ENCODE measurements at places on chromosomes 1 and 21.
A peak's percentile ranks its signal among the peaks of the same experiment; 100 is the strongest.

GRCh38 chr1:61157468-61157987 is 75.2 kb downstream of the NFIA start:
- DNase-seq, result peak; percentile 96

DNA sequence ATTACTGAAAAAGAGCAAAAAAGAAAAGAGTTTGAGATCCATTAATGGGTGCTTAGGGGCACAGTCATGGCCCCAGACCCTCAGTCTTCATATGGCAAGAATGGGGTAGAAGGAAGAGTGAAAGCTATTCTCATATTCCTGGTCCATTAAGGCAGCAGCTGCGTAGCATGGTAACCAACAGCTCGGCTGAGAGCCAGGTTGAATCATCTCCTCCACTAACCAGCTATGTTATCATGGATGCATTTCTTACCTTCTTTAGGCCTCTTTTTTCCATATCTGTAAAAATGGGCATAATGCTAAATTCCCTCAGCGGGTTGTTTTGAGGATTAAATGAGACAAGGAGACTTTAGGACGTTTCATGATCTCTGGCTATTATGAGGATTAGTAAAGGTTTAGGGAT is 15.0 kb upstream of the SARS1 start:
- no peak for DNase-seq

GRCh38 chr1:239742416-239743109 is 349.1 kb upstream of the FMN2 start:
- peak; percentile 49 for DNase-seq

DNA sequence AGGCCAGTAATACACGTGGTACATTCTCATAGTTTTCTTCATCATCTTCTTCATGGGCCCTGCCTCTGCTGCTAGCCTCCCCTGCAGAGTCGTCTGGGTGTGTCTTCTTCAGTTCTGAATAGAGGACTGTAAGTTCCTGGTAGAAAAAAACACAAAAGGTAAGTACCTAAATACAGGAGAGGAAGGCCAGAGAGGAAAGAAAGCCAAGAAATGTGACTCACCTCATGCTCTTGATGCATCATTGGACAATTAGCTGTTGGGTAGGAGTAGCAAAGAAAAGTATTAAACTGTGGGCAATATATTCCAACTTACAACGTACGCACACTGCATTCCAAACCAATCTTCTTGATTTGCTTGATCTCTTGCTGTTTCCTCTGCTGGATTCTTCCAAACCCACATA is 21.8 kb downstream of the FCRL3 start:
- no peak for DNase-seq

DNA sequence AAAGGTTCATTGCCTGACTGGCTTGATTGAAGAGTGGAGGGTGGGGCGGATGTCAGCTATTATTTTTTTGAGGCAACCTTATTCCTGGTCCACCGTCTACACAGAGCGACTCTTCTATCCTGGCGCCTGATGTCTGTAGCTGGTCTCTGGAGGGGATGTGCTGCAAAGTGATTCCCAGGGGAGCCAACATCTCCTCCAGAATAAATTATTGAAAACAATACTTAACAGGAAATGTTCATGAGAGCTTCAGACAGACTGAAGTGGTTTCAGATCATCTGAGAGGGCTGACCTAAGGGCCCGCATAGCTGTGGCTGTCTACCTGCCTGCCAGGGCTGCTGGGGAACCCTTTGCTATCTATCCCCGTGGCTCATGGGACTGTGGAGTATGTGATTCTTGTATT is 66.7 kb downstream of the TEX35 start:
- DNase-seq, result no peak

GRCh38 chr1:212247179-212247721 is 38.0 kb upstream of the PPP2R5A start:
- DNase-seq, result peak; percentile 50

- no peak for DNase-seq
Measured at GRCh38 chr21:46119637-46120271, 21.8 kb downstream of the COL6A2 start.

DNA sequence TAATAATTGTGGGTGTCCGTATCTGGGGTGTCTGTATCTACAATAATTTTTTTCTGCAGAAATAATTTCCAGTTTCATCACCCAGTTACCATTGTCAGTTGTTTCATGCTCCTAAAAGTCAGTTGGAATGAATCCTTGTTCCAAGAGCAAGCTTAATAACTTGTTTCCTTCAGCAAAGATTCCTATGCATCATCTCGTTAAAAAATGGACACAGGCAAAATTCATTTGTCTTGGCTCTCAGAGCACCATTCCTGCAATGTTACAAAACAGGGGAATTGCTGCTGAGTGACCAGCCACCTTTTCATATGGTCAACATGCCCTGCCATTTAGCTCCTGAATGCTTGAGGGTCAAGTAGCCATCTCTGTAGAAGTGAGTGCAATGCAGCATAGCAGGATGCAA is 393.4 kb downstream of the KCNT2 start:
- DNase-seq, result no peak

Measured in fibroblast of skin of abdomen (primary cell).